ENCODE measurements at places on chromosomes 12 and 14.

DNA sequence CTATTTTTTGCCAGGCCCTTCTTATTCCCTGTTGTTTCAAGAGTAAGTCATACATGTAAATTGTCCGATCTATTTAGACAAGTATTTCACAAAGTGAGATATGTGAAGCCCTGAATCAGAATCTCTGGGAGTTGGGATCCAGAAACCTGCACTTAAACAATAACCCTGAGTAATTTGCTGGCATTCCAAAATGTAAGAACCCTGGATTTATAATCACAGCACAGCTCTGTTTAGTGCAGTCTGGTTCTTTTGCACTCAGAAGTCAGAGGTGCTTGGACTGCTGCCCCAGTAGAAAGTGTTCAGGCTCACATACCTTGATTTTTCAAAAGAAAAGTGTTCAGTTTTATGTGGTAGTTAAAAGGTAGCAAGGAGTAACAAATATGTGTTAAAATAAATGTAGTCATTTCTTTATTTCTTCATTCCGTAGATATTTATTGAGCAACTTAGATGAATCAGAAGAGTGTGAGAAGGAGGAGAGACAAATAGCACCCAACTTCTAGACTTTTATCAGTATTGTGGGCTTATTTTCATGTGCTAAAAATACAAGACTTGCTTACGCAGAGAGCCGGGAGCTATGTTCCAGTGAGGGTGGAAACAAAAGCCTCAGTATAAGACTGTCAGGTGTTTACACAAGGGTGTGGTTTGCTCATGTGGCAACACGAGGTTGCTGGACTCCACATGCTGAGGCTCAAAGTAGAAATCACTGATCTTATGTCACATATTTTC lies 70.1 kb downstream of the SYNE2 start:
- no peak for DNase-seq

- DNase-seq, result no peak
Measured at GRCh38 chr12:90909069-90909770, 45.8 kb downstream of the CCER1 start.

DNA sequence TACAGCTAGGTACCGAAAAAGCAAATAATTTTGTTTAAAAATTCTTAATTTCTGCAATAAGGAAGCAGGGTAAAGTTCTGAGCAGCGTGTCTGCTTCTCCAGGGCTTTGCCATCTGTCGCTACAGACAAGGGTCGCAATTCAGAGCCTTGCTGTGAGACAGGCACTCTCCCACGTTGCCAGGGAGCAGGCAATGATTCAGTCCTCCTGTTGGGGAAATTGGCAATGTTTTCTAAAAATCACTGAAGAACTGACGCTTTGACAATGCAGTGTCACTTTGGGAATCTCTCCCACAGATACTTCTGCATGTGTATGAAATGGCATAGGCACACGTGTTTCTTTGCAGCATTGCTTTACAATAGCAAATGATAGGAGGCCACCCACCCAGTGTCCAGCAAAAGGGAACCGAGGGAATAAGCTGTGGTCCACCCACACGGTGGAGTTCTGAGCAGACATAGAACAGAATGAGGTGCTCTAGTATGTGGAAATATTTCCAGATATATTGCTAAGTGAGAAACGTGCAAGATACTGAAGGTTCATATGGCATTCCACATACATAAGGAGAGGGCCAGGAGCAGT lies 16.0 kb upstream of the HIP1R start:
- DNase-seq, result no peak

- no peak for DNase-seq
Measured at GRCh38 chr14:98138666-98139065, 1133.3 kb downstream of the BCL11B start.

DNA sequence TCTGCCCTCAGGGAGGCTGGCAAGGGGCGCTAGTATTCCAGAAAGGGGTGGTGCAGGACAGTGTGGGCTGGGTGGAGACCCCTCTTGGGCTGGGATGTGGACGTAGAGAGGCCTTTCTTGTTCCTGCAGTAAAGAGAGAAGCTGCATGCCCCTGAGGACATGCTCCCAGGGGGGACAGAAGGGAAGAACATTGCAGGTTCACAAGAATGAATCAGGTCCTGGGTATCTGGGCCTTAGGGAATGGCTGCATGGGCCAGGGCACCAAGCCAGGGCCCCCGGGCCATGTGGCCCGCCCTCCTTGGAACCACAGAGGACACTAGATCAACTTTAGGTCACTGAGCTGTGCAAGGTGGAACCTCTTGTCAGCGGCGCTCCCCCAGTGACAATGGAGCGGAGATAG lies 51.8 kb downstream of the ZNF664 start:
- no peak for DNase-seq

DNA sequence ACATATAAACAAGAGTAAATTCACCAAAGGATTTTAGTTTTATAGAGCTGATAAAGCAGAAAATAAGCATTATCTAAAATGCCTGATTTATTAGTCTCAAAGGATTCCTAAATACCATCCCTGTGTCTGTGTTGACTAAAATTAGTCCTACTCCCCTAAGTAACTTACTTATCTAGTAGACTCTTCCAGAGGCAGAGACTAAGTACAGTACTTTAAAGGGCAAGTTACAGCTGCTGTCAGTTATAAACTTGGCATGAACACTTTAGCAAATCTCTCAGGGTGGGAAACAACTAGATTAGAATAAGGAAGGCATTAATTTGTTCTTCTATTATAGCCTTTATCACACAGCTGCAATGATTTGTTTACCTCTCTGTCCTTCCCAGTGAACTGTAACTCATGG lies 46.0 kb downstream of the ATP2B1 start:
- no peak for DNase-seq

- no peak for DNase-seq
Measured at GRCh38 chr14:56650979-56651378, 71.4 kb downstream of the TMEM260 start.

DNA sequence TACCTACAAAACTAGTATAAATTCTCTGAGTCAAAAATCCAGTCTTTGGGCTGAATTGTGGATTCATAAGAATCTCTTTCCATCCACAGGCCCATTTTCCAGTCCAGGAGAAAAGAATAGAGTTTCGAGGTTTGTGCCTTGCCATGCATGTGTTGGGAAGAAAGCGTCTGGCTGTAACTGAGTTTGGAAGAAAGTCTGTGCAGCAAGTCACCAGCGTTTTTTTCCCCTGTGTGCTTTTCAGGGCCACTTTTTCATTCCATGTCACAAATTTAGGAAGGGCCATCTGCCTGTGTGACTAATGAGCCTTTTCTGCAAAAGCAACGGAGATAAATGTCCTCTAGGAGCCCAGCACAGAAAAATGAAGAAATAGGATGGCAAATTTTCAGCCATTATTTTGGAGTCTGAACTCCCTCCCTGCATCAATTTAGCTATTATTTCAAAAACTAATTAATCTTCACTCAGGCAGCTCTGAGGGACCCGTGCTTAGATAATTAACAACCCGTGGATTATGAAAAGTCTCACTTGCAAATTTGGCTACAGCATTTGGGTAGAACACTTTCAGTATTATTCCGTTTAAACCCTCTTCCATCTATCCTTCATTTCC lies 261.5 kb downstream of the SUDS3 start:
- DNase-seq, result no peak

DNA sequence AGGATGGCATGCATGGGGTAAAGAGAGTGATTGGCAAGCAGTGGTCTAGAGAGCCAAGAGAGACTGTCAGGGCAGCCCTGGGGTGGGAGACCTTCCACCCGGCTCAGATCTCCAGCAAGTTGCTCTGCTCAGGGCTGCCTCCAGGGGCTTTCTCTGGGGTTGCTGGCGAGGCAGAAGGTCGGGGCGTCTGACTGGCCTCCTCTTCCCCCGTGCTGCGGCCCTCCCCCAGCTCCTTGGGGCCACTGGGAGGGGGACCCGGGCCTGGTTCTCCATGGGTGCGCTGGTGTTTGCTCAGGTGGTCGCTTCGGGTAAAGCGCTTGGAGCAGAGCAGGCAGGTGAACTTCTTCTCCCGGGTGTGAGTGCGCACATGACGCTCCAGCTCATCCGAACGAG lies 6.6 kb upstream of the AAAS start:
- no peak for DNase-seq

GRCh38 chr12:12240662-12241340 lies 26.0 kb downstream of the LRP6 start:
- no peak for DNase-seq

Measured in stimulated activated CD8-positive, alpha-beta memory T cell treated with anti-CD3 and anti-CD28 coated beads, Interleukin-15, amount 100 ng/mL, for 24 hours (primary cell).